ENCODE measurements at places on chromosomes 3 and 15. TPM values are rescaled to one million over a fixed set of nuclear protein-coding genes. Genes with fewer than 3 reads are reported as not detected.

Gene SKOR1
- total RNA-seq: 1.1 TPM

Gene GOLGA8T
- 0.51 TPM for total RNA-seq

Gene GOLGA8H
- total RNA-seq: 0.51 TPM

DNA sequence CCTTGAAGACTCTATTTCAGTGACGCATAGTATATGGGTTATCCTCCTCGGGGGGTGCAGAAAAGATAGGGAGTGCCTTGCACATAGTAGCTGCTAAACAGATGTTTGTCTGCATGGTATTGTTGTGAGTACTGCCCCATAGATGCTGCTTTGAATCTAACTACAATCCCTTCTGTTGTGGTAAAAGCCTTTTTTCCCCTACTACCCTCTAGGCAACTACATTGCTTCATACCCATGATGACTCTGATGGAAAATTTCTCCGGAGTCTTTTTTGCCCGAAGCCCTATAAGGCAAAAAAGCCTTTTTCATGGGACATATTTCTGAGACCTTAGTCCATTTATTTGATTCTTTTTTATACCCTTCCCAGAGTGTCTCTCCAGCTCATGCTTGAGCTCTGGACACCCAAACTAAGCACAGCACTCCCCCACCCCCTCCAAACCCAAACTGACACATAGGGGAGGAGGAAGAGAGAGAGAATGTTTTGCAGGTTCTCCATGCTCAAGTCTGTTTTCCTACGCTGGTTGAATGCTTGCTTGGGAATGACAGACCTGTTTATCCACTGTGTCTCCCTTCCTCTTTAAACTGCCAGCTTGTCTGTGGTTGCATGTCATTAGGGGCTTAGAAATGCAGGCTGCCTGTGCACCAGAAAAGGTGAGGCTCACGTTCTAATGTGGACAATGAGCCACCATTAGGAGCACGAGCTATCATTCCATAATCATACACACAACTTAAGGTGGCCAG is 52.9 kb downstream of the LRTM1 start:
- DNase-seq: no peak

DNA sequence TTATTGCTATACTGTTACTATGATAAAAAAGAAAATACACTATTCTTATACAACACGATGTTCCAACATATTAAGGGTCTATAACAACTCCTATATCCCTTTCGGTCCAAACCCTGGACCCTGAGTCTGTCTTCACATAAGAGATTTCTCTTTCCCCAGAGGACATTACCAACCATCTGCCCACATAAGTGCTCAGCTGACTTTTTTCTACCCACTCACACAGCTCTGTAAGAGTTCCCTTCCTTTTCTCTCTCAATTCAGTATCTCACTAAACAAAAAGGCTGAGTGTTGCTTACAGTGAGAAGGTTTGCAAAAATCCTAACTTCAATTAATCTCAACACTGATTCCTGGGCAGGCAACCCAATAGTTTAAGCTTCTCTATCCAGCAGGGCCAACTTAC is 30.5 kb downstream of the ITGB5 start:
- DNase-seq: no peak

DNA sequence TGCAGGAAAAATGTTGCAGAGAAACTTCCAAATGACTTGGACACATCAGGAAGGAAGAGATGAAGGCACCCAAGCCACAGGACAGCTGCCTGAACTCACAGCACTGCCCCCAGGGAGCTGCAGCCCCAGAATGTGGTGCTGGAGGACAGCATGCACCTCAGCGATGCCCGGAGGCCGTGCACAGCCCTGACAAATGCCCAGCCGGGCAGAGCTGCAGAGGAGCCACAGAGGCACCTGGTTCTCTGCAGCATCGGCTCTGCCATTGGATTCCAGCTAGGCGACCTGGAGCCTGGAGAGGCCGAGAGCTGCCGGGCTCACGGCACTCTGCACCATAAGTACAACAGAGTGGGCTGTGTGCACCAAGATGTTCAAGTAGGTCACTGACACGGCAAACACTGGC is 97.5 kb downstream of the OCA2 start:
- DNase-seq: no peak

DNA sequence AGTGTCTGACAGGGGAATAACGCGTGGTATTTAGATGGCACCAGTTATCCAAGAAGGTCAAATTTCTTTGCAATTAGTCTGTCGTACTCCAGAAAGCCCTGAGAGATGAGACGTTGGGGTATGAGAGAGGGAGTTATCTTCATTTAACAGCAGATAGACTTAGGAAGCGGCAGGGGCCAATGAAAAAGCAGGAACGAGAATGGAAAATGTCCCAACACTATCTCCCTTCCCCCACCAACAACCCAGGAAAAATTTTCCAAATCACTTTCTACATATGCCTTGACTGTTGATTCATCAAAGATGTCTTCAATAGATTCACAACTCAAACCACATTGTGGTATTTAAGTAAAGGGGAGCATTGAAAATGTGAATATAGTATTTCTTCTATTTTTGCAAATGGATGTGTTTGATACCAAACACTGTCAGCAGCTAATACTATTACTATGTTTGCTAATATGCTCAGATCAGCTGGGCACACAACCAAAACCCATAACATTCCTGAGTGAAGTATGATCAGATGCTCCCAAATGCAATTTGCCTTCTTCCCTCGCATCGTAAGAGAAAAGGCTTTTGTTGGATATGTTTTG is 13.3 kb upstream of the GREM1 start:
- DNase-seq: no peak

GRCh38 chr3:197828-198491 is 1.4 kb downstream of the CHL1 start:
- DNase-seq: no peak

Data from mesothelial cell of epicardium (in vitro differentiated cells).